ENCODE measurements at places on chromosomes 3 and 15.

DNA sequence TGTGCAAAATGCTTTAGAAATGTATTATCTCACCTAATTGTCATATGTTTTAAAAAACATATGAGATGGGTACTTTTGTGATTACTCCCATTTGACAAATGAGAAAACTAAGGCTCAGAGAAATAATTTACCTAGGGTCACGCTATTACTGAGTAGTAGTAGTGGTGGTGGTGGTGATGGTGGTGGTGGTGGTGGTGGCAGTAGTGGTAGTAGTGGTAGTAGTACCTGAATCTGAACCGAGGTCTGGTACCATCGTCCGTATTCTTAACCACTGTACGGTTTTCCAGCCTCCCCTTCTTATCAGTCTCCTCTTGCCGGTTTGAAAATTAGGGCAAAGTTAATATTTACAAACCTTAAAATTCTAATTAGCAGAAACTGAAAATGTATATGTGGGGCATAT, 102.4 kb downstream of the KLHL25 start:
- DNase-seq: no peak

GRCh38 chr3:101695779-101696372, 9.4 kb upstream of the RPL24 start:
- DNase-seq: no peak

DNA sequence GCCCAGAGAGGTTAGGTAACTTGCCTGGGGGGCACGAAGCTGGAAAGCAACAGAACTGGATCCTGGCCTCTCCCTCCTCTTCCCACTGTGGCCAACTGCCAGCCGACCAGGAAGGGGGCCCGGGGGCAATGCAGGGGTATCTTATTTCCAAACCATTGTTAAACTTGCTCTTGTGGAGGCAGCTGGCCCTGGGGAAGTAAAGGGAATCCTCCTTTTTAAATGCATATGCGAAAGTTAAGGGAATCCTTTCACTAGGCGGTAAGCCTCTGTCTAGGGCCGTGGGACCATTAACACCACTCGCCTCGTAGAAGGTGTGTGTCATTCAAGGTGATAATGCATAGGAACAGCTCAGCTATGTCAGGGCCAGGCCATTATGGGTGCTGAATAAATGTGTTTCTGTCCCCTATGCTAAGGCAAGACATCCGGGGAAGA, 68.6 kb downstream of the ST6GAL1 start:
- DNase-seq: no peak

DNA sequence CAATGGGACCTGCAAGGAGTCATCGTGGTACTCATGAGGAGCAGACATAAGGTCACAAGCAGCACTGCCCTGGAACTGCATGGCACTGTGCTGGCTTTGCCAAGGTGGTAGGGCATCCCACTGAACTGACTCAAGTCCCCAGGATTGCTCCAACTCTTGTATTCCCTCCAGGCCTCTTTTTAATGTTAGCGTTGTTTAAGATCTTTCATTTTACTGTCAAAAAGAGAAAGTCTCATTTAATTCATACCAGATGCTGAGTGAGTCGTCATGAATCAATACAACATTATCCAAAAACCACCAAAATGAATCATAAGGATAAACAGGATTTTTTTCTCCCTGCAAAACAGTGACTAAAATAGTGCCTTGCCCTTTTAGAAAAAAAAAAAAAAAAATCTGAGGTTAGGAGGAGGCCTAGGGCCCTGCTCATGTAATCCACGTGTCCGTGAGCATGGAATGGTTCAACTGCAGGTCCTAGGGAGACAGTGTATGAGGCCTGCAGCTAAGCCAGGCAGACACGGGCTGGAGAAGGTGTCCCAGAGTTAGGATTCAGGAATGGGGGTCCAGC, 36.7 kb upstream of the BLM start:
- no peak for DNase-seq

DNA sequence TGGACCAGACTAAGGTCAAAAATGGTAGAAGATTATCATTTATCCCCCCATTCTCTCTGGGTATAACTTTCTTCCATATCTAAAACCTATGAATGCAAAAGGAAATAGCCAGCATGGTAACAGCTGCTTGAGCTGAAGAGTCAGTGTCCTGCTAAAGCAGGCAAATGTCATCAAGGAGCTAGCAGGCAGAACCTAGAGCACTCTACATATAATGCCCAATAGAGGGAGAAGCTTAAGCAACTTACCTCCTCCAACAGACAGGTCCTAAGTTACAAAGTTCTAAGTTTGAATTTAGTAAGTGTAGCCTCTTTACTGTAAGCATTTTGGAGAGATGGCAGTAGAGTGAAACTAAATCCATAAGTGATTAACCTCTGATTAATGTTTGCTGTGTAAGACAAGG, 7.7 kb downstream of the RAF1 start:
- no peak for DNase-seq

DNA sequence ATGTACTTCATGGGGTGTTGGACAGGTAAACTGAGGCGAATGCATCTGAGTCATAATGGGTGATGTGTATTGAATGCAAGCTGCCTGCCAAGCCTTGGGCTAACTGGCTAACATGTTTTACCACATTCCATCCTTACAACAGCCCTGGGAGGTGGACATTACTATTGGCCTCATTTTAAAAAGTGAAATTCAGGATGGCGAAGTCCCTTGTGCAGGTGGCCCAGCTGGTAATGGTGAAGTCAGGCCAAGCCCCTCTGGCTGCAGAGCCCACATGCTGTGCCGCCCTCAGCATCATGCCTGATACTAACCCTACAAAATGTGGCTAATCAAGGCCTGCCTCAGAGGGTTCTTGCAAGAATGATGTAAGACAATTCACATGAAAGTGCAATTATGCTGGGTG, 60.0 kb upstream of the CHD2 start:
- DNase-seq: no peak

GRCh38 chr3:100230710-100231109, 30.1 kb upstream of the TBC1D23 start:
- DNase-seq: no peak

GRCh38 chr15:89105147-89105546, 16.9 kb downstream of the ABHD2 start:
- DNase-seq: no peak

DNA sequence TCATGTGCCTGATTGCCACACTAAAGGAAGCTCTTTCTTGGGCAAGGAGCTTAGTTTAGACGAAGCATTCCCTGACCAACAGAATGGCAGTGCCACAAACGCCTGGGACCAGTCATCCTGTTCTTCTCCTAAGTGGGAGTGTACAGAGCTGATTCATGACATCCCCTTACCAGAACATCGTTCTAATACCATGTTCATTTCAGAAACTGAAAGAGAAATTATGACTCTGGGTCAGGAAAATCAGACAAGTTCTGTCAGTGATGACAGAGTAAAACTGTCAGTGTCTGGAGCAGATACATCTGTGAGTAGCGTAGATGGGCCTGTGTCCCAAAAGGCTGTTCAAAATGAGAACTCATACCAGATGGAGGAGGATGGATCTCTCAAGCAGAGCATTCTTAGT, 18.4 kb downstream of the SENP5 start:
- no peak for DNase-seq
